ENCODE measurements at places on chromosomes 2 and 18.

DNA sequence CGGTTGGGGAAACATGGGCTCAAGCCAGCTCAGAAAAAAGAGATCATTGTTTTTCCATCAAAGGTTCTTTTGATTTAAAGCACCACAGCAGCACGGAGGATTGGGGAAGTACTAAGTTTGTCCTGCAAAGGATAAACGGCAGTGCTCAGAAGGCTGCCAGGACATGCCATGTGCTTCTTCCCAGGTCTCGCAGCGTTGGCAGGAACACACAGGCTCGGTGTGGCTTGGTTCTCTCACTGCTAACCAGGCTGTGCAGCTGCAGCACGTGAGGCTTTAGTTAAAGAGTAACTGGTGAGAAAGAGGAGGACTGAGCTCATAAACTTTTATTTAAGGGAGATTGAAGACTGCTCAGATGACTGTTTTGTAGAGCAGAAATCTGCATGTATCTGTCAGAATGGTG lies 264.3 kb downstream of the TSN start:
- no peak for DNase-seq

GRCh38 chr2:183124957-183125255 lies 663 bp downstream of the NUP35 start:
- no peak for DNase-seq

GRCh38 chr2:177478907-177479306 lies 86.3 kb downstream of the AGPS start:
- DNase-seq = no peak

GRCh38 chr18:45325778-45326177 lies 289.5 kb upstream of the SLC14A2 start:
- no peak for DNase-seq

DNA sequence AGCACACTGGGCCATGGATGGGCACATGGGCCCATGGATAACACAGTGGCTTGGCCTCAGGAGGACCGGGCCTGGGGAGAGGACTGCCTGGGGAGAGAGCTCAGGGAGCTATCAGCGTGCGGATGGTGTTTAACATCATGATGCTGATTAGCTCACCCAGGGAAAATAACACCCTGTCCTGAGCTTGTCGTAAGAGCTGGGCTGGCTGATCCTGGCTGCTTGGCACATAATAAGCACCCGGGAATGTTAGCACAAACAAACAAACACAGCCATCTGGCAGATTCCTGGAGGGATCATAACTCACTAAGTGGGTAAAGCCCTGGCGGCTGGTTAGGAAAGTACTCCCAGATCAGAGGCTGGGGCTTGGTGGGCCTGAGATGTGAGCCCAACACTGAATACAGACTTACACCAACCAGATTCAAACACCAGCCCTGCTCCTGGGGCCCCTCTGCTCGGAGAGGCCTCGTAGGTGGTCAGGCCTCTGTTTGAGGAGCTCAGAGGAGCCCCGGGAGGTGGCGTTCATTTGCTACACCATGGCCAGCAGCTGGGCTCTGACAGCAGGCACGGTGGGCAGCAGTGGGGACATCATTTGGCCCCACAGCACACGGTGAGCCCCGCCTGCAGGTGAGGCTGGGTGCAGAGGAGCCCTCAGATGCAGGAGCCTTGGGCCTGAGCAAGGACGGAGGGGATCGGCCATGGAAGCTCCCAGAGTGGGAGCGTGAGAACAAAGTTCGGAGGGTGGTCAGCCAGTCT lies 193.4 kb upstream of the HDAC4 start:
- no peak for DNase-seq
